Activated CD4-positive, alpha-beta T cell treated with anti-CD3 and anti-CD28 coated beads, Interleukin-2, amount 50 U/mL, for 1 hour (primary cell): ENCODE measurements at places on chromosomes 5 and 9.

- DNase-seq, result no peak
Observed at GRCh38 chr9:6506571-6506970, 93.6 kb downstream of the UHRF2 start.

DNA sequence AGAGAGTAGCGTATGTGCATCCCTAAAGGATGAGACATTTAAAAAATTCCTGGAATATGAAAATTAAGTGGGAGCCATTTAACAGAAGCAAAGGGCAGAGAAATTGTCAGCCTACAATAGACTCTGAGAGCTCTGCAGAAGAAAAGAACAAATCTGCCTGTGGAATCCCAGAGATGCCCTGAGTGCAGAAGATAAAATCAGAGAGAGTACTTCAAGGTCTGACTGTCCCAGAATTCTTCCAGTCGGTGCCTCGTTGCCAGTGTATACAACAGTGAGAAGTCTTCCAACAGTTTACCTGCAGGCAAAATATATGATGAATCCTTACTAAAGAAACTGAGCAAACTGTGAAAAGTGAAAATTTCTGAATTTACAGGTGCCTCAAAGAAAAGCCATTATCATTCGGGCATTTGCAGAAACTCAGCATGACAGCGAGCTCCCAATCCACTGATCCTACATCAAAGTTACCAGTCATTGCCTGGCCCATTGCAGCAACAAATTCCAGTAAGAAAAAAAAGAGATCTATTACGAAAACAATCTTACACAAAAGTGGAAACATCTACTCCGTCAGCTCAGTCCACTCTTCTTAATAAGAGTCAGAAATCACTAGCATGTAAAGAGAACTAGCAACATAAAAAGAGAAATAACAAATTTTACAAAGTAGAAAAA, 92.8 kb upstream of the VCAN start:
- DNase-seq, result no peak

DNA sequence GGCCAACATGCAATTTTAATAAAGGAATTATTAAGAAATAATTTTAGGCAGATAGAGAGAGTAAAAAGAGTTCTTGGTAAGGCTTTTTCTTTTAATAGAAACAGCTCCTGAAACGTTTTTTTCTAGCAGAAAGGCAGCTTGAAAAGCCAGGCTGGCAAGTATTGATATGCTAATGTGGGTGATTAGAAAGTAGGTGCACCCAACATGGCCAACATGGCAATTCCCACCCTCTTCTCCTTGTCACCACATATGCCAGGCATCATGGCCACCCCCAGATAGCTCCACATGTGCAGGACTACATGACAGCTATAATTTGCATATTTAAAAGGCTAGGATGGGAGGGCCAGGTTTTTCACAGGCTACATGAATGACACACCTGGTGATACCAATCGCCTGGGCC, 615.2 kb downstream of the PTPRD start:
- no peak for DNase-seq

- DNase-seq, result no peak
Observed at GRCh38 chr9:121926351-121926801, 166.7 kb downstream of the TTLL11 start.

- DNase-seq, result no peak
Observed at GRCh38 chr9:137319739-137320551, 17.9 kb upstream of the NRARP start.

DNA sequence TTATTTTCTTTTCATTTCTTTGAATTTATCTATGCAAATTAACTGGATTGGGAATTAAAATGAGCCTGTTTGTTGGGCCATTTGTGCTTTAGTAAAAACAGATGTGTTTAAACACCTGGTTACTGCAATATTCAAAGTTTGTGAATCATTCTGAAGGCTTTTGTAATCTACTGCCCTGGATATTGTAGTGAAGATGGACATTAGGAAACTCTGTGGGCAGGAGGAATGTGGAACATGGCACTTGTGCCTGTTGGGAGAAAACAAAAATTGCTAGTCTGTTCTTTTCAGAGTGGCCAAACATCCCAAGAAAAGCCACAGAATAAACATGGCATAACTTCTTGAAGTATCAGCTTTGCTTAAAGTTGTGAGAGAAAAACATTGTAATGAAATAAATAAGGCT, 40.8 kb downstream of the CHSY3 start:
- DNase-seq, result no peak

- no peak for DNase-seq
Observed at GRCh38 chr5:147532156-147532555, 22.3 kb upstream of the DPYSL3 start.

- no peak for DNase-seq
Observed at GRCh38 chr5:145925353-145925752, 11.0 kb upstream of the SH3RF2 start.

DNA sequence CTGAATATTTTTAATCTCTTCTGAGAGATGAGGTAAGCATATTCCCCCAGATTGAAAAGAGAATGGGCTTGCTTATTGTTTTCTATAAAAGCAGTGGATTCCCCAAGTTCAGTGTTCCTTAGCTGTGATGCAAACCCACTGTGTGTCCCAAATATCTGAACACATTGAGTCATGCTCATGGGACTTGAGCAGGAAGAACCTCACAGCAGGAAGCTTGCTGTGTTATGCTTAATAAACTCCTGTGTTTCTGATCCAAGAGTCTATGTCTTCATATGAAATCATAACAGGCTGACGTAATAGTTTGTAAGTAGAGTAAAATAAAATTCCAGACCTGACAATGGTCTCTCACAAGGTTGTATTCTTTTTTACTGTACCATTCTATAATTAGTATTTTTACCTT, 24.8 kb upstream of the LOX start:
- DNase-seq, result no peak

DNA sequence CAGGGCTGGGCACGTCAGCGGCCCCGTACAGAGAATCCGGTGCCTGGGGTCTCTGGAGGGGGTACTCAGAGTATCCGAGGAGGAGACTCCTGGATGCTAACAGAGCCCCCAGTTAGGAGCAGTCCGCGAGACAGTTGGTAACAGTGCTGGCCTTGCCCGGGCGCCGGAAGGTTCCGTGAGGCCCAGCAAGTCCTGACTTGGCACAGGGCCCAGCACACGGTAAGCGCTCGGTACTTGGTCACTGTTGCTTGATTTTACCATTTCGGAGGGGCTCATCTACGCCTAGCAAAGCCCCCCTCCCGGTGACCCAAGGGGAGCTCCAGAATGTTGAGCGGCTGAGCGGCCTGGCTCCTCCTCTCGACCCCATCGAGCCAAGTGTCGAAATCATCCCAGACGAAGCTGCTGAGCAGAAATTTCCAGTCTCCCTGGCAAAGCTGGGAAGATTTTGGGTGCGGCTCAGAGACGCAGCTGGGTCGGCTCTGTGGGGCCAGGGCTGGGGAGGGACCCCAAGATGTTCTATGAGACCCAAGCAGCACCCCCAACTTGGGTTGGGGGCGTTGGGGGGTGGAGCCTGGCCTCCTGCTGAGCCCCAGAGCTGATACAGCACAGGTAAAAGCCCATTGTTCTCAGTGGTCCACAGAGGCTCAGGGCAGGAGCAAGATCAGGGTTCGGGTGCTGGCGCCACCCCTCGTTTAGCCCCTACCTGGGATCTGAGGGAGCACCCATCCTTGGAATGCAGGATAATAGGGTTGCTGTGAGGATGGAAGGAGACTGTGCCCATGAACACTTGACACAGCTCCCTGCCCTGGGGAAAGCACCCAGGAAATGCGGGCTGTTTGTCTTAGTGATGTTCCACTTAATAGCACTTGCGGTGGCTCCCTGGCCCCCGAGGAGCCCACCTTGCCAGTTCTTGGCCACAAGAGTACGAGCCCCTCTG, 137.2 kb downstream of the C9orf50 start:
- DNase-seq, result peak; percentile 32

DNA sequence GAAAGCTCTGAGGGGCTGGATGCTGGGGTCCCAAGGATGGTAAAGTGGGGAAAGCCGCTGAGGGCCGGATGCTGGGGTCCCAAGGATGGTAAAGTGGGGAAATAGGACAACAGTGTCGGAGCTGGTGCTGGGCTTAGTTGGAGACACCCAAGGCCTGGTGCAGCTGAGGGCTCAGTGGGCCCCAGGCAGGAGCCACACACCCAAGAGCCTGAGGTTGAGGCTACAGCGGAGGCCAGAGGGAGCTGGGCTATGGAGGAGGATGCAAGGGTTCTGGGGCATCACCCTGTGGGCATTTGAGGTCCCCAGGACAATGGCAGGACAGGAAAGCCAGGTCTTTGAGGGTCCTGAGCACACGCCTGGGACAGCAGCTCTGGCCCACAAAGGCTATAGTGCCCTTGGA, 19.1 kb upstream of the SLC9A3 start:
- DNase-seq, result no peak

DNA sequence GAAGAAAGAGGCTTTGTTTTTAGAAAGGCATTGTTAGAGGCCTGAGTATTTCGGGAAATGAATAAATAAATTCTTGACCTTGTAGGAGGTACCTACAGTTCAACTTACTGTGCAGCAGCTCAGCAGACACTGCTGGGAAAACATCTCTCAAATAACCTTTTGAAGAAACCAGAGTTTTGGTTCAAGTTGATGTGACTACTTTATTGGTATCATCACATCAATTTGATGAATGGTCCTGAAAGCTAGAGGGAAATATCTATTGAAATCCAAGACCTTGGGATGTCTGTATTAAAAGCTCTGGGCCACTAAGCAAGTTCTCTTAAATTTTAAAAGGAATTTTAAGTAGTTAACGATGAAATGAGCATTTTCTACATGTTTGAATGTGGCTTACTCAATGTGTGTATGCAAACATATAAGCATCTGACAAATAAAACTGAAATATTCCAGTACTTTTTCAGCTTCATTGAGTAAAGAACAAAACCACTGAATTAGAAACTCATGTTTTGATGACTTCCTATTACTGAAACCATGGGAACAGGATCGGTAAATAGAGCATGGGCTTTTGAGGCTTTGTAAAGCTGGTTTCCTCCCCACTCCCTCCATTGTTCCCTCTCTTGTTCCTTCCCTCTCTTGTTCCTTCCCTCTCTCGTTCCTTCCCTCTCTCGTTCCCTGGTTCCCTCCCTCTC, 36.7 kb downstream of the SLC27A6 start:
- no peak for DNase-seq

- no peak for DNase-seq
Observed at GRCh38 chr5:3277590-3278196, 317.9 kb upstream of the IRX1 start.

GRCh38 chr5:33937017-33937706, 976 bp downstream of the RXFP3 start:
- no peak for DNase-seq

DNA sequence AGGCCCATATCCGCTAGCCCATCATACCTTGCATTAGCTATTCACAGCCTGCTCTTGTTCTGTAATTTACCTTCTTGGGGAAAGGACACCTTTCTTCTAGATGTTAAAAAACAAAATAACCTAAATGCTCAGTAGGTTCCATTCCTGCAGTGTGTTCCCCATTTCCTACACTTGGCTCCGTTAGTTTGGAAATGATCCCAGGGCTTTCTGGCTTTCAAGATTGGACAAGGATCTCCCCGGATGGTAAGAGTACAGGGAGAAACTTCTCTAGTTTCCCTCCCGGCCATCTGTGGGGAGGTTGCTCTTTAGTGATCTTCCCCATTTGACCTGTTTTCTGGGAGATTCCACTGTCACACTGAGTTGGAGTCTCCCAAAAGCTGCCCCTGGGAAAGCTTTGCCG, 27.3 kb upstream of the STC2 start:
- DNase-seq, result no peak

DNA sequence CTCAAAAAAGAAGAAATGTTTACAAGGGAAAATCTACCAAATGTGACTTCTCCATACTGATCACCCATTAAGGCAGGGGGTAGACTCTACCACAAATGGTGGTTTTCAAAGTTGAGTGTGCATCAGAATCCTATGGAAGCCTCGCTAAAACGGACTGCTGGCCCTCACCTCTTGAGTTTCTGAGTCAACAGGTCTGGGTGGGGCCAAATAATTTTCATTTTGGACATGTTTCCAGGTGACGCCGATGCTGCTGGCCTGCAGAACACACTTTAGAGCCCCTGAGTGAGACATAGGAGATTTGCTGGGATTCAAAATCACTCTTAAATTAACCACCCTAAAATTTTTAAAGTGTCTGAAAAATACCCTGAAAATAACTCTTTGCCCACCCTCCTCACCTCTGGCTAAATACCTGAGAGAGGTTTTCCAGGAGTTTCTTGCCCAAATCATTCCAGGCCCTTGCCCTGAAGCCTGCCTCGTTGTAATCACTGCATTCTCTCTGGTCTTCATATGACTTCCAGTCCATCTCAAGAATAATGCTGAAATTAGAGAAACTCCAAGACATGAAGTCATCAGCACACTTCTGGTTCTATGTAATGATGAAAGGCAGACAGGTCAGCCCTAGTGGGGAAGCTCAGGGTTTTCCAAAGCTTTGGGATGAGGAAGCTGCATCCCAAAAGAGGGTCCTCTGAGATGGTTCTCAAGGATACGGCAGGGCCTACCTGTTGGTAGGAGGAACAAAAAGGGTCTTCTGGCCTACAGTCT, 18.2 kb downstream of the C9orf152 start:
- no peak for DNase-seq

- DNase-seq, result no peak
Observed at GRCh38 chr5:170809551-170809950, 26.0 kb downstream of the GABRP start.

- DNase-seq, result no peak
Observed at GRCh38 chr9:129724456-129725190, 28.2 kb downstream of the PTGES start.
